Hindlimb muscle (tissue), 1 donor: ENCODE measurements at places on chromosomes 13 and 19.

DNA sequence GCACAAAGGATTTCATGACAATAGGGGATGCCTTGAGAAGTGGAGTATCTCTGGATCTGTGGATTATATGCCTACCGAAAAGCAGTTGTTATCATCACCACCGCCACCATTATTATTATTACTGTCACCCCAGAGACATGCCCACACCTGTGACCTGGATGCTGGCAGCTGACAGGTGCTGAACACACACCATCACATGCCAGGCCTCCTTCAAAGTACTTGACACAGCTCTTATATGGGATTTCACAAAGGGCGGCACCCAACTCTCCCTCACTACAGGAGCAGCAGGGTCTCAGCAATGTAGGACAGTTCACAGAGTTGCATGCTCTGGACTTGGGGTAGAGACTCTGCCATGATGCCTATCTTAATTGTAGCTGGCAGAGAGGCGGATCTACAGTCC is 5.6 kb upstream of the GPR42 start:
- DNase-seq = no peak

DNA sequence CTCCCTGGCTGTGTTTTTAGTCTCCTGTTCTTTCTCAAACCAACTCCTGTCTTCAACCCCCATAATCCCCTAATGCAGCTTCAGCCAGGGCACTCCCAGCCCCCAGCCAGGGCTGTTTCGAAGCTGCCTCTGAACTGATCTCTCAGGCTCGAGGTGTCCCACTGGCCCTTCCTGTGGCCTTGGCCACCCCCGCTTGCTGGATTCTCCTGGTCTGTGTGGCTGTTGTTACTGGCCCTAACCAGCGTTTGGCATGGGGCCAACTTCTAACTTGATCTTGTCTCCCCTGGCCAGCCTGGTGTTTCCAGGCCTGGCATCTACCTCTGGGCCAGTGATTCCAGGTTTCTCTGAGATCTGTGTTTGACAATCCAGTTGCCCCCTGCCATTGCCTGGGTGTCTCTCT is 11.0 kb downstream of the XAB2 start:
- DNase-seq = no peak

GRCh38 chr19:10037809-10038208 is 24.5 kb downstream of the RDH8 start:
- DNase-seq = no peak

DNA sequence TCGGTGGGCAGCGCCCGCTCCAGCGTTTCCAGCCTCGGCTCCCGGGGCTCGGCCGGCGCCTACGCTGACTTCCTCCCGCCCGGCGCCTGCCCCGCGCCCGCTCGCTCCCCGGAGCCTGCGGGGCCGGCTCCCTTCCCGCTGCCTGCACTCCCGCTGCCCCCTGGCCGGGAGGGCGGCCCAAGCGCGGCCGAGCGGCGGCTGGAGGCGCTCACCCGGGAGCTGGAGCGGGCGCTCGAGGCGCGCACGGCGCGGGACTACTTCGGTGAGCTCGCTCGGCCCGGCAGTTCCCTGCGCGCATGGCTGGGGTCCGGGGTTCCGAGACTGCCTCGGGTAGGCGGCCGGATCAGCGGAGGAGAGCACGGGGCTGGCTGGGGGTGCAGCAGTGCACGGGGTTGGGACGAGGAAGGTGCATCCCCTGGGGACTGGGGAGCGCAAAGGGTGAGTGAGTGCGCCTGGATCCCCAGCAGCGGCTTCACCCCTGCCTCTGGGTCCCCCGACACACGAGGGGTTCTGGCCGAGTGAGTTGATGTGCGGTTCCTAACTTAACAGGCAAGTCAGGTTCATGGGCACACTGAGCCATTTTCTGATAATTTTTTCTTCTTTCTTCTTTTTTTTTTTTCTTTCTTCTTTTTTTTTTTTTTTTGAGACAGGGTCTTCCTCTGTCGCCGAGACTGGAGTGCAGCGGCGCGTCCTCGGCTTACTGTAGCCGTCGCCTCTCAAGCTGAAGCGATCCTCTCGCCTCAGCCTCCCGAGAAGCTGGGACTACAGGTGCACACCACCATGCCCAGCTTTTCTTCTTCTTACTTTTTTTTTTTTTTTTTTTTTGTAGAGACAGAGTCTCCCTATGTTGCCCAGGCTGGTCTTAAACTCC is 1.1 kb downstream of the WTIP start:
- no peak for DNase-seq

DNA sequence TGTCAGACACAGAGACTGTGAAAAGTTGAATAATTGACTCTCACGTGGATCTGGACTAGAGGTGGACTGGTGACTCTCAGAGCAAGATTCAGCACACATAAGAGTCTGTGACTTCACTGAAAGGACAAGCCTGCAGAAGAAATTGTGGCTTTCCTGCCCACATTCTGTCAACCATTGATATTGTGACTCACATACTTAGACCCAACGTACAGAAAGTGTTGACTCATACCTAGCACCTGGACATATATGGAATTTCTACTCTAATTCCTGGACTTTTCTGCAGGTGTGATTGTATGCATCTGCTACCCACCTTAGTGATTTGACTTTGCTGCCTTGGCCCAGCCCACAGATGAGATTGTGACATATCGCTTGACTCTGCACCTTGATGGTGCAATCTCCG is 15.6 kb upstream of the ZNF730 start:
- DNase-seq = no peak

GRCh38 chr19:2282062-2282861 is at the start of gene PEAK3:
TSS of gene PEAK3 (minus strand) at chr19:2282175. CDS start at chr19:2280931, 1,244 bp downstream.
- peak; percentile 66 for DNase-seq

GRCh38 chr19:13207846-13208671 is 57.8 kb downstream of the IER2 start:
- peak; percentile 88 for DNase-seq

- peak; percentile 66 for DNase-seq
Measured at GRCh38 chr13:75870397-75870903, 234.3 kb downstream of the LMO7 start.

DNA sequence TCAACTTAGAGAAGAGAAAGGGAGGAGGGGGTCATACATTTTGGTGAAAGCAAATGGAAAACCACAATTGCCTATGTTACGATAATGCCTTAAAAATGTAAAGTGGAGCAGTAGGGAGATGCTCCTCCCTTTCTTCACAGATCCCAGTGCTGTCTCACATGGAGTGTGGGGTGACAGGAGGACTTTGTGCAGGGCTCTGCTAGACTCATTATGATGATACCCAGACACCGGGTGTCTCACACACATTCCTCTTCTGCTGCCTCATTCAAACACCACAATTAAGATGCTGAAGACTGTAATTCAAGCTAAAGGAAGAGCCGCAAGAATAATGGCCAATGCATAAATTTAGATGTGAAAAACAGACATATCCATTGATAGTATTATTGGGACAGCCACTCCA is 150.6 kb downstream of the LHFPL6 start:
- no peak for DNase-seq
